RKO (cell line): ENCODE measurements at places on chromosomes 6 and 20.

DNA sequence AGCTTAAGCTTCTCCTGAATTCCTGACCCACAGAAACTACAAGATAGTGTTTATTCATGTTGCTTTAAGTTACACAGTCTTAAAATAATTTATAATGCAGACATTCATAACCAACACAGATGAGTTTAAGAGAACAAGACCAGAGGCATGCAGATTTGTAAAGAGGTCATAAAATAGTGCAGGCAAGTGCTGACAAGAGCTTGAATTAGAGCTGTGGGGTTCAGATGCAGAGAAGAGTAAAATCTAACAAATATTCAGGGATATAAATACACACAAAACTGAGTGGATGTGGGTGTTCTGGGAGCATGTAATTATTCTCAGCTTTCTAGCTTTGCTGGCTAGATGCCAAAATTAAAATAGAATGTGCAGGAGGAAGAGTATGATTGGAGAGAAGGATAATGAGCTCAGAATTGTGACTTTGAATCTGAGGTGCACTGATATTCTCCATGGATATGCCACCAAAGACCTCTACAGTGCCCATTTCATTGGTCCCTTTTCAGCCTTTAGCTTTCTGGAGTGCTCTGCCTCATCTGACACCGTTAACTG is 291.9 kb upstream of the SGK1 start:
- DNase-seq, result no peak

- peak; percentile 31 for DNase-seq
Observed at GRCh38 chr6:151004383-151005024, 139.0 kb downstream of the MTHFD1L start.

- peak; percentile 55 for DNase-seq
Observed at GRCh38 chr6:63764318-63764916, 128.8 kb downstream of the PHF3 start.

- DNase-seq, result peak; percentile 78
Observed at GRCh38 chr6:28657769-28658465, 132.2 kb downstream of the GPX5 start.
